Ovary (tissue), 10 donors: ENCODE measurements at places on chromosomes 13 and 19.

DNA sequence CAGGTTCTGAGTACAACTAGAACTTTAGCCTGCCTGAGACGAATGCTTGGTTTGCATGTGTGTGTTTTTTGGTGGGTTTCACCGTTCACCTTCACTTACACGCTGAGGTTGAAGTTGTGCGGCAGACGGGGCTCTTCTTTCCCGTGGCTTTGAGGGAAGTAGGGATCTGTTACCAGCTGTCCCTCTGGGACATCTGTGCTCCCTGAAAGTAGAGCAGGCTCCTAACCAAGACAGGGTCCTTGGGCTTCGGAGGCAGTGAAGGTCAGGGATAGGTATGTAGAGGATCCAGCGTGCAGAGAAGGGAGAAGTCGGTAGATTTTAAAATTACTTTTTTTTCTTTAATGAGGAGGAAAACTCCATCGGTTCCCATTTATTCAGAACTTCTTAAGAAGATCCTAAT is 48.7 kb downstream of the ZNF536 start:
- no peak for DNase-seq

- DNase-seq, result no peak
Observed at GRCh38 chr13:40292108-40292507, 374.3 kb downstream of the FOXO1 start.

DNA sequence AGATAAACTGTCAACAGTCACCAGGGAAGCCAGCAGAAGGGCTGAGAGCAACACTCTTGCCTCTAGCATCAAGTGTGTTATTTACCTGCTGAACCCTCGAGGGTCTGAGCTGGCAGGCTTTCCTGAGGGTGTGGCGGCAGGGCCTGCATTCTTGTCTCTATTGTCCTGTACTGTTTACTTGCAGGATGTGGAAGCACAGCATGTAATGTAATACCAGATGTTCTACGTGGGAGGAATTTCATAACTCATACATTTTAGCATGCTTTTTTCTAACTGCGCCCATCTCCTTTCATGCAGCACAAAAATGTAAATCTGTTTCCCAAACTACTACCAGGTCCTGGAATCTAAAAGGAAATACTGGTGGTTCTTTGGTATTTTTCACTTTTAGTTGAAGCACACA is 153.1 kb downstream of the RGCC start:
- DNase-seq, result no peak

DNA sequence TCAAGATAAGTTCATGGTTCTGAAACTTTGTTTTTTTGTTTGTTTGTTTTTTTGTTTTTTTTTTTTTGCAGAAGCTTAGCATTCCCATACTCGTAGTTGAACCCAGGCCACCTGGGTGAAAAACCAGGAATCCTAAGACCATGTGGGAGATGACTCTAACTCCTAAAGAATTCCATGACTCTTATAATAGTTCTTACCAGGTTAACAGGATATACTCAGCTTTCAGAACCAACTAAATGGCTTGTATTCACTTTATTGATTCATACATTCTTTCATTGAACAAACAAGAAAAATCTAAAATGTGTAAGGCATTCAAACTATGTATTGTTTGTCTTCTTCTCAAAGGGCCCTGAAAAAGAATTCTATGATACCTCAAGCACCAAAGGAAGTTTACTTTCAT is 40.5 kb upstream of the KLF5 start:
- no peak for DNase-seq

DNA sequence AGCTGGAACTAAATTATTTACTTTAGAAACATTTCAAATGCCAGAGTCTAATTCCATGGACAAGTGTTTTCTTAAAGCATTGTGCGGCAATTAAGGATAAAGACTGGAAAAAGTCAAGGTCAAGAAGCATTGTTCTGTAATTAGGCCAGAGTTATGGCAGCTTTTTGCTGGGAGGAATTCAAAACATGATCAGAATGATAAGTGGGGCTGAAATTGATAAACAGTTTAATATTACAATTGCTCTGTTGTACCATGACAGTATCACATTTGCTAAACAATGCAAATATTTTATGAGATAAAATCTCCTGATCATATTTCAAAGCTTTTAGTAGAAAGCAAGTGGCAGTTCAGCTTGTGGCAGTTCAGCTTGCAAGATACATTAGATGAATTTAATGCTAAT is 513.7 kb downstream of the GPC6 start:
- no peak for DNase-seq

GRCh38 chr13:30900436-30900835 is 5.6 kb upstream of the MEDAG start:
- no peak for DNase-seq

- no peak for DNase-seq
Observed at GRCh38 chr13:25421612-25422011, 49.8 kb downstream of the ATP8A2 start.

DNA sequence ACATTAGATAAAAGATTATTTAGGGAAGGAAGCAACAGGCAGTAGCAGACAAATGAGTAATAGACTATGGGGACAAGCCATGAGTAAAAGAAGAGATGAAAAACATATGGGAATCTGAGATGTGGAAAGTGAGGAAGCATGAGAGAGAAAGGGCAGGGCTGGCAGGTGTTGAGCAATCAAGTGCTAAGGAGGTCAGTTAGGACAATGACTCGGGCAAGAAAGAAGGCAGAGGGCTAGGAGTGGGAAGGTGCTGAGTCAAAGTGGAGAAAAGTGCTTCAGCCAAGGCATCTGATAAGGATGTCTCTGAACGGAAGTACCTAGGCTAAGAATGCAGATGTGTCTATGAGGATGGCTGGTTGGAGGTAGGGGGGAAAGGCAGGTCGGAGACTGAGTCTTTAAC is 291.9 kb upstream of the HTR2A start:
- no peak for DNase-seq

DNA sequence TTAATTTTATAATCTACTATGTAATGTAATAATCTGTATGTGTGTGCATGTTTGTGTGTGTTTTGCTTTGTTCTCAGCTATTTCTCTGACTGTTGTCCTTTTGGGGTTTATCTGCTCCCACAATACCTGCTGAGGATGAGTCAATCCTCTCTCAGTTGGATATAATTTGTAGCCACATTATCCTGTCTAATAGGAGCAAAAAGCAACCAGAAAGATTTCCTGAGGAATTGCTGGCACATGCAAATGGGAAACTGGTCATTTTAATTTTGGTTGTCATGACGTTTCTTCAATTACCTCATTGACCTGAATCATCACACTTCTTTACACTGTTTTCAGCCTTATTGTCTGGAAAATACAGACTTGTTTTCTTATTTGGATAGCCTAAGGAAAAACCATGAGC is 488.4 kb downstream of the KLF5 start:
- DNase-seq, result no peak
